Right renal cortex interstitium (tissue), 3 donors: ENCODE measurements at places on chromosomes 7 and 10.
A peak's percentile ranks its signal among the peaks of the same experiment; 100 is the strongest.

DNA sequence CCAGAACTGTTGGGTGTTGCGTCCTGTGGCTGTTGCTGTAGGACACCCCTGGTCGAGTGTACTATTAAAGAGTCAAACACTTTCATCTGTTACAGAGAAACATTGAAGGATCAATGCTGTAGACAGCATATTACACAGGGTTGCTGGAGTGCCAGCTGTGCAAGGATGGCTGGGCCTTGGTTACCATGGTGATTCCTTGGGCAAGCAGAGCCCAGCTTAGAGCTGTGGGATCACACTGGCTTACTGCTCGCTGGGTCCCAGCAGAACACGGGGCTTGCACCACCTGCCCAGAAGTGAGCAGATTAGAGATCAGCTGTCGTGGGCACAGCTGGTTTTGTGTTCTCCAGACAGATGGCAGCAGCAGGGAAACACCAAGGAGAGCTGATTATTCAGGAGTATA is 76.0 kb downstream of the GPR141 start:
- DNase-seq, result no peak

DNA sequence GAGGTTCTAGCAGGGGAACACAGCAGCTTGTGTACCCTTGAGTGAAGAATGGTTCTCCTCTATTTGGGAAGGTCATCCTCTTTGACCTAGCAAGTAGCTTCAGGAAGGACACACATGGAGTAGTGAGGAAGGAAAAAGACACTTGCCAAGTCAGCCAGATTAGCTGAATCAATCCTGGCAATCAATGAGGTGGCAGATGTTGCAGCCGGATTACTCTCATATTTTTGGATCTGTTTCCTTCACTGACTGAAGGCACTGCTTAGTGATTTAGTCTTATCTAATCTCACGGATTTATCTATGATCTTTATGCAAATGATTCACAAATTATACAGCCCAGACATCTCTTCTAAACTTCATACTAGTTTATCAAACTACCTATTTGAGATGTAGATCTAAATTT is 218.8 kb downstream of the GPR158 start:
- no peak for DNase-seq

DNA sequence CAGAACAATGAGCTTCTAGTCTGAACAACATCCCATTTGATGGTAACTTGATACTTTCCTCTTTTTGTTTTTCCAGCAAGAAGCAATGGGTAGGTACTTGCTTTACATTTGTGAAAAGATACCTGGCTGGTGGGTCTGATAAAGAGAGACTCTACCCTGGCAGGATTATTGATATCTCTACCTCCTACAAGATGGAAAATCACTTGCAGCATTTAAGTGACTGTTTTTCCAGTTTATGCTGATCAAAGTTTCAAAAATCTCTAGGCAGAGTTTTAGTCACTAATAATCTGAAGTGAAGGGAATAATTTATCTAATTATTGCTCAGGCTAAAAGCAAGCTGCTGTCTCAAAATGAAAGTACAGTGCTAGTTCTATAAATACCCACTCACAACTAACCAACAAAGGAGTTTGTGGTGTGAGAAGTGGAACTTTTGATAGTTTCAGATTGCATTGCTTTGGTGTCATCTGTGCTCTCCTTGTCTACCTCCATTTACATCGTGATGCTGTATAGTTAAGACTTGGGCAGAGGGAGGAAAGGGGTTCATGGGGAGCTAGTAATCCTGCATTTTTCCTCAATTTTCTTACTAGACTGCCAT is 86.0 kb upstream of the ANKRD1 start:
- no peak for DNase-seq

DNA sequence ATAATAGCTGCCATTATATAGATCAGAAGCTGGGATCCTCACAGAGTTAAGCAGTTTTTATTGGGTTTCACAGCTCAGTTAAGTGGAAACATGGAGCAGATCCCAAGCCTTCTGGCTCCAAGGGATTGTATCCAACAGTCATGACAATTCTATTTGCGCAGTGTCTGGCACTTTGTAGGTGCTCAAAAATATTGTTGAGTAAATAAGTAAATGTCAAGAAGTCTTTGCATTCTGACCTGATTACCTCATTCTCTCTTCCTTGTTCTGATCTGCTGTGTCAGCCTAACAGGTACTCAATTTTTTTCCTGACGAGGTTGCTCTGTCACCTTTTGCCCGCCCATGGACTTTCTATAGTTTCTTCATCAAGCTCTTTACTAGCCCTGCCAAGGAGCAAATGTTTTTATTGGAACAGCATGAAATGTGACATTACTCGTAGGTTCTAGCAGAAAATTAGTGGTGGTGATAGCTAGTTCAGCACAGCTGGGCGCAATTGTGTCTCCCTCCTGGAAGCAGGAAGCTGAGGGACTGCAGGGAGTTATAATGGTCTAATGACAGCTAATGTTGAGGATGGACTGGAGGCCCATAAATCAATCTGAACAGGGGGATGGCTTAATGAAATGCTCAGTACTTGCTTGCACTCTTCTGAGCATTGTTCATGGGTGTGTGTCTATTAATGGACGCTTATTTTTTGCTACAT is 680.2 kb downstream of the CCSER2 start:
- DNase-seq, result no peak

GRCh38 chr7:96238976-96239766 is 82.7 kb downstream of the SLC25A13 start:
- DNase-seq, result no peak

GRCh38 chr10:71437537-71438092 is 40.9 kb downstream of the CDH23 start:
- DNase-seq, result no peak

GRCh38 chr10:61793760-61794703 is 107.5 kb upstream of the ARID5B start:
- no peak for DNase-seq

DNA sequence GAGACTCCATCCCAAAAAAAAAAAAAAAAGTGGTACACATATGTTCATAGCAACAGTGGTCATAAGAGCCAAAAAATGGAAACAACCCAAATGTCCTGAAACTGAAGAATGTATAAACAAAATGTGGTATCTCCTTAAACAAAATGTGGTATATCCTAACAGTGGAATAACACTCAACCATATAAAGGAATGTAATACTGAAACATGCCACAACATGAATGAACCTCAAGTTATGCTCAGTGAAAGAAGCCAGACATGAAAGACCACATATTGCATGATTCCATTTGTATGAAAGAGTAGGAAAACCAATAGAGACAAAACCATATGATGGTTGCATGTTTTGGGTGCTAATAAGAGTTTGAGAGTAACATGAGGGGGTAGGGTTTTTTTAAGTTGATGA is 3.1 kb downstream of the GJC3 start:
- DNase-seq, result no peak

GRCh38 chr10:109961174-109962001 is 38.1 kb upstream of the XPNPEP1 start:
- DNase-seq, result no peak

GRCh38 chr10:119367841-119368549 is 160.6 kb downstream of the GRK5 start:
- DNase-seq, result no peak

DNA sequence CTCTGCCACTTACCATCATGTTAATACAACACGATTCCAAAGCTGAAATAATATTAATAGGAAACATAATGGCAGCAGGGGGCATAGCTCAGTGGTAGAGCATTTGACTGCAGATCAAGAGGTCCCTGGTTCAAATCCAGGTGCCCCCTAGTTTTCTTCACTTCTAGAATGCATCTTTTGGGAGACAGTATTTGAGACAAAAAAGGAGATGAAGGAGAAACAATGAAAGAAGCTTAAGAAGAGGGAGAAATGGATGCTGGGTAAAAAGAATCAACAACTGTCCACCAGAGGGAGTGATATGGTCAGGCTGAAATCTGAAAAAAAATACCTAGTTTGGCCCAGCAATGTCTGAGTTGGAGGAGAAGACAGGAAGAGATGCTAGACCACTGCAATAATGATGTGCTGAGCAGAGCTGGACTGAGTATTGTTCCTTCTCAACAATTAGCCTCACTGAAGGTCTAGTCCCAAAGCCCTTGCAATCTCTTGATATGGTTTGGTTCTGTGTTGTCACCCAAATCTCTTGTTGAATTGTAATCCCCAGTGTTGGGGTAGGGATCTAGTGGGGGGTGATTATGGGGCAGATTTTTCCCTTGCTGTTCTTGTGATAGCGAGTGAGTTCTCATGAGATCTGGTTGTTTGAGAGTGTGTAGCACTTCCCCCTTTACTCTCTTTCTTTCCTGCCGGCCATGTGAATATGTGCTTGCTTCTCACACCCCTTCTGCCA is 48.3 kb downstream of the ZNF783 start:
- DNase-seq, result peak; percentile 27

GRCh38 chr10:6719561-6719960 is 139.5 kb upstream of the PRKCQ start:
- DNase-seq, result no peak

- no peak for DNase-seq
Measured at GRCh38 chr7:112554591-112554990, 73.8 kb downstream of the LSMEM1 start.

DNA sequence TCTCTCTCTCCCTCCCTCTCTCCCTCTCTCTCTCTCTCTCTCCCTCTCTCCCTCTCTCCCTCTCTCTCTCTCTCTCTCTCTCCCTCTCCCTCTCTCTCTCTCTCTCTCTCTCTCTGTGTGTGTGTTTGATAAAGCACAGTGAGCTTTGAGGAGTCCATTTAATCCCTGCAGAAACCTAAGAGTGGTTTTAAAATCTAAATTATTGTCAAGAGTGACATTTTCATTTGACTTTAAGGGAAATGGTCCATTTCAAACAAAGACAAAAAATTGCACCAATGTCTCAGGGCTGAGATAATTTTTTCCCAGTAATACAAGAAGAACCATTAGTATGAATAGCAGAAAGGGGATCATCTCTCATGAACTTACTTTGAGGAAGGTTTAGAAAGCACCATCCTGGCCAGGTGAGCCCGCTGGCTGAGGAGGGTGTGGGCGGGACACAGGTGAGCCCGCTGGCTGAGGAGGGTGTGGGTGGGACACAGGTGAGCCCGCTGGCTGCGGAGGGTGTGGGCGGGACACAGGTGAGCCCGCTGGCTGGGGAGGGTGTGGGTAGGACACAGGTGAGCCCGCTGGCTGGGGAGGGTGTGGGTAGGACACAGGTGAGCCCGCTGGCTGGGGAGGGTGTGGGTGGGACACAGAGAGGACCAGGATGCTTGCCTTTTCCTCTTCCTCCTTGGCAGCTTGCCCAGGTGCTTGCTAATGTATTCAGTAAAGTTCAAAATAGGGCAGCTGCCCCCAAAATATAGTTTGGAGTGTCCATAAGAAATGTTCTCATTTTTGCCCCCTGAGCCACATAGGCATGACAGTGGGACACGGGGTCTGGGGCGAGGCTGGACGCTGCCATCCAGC is 125.0 kb downstream of the DNAJB6 start:
- no peak for DNase-seq

GRCh38 chr7:52959336-52959735 is 76.1 kb upstream of the POM121L12 start:
- DNase-seq, result no peak

- no peak for DNase-seq
Measured at GRCh38 chr10:110827410-110827809, 44.3 kb upstream of the PDCD4 start.

DNA sequence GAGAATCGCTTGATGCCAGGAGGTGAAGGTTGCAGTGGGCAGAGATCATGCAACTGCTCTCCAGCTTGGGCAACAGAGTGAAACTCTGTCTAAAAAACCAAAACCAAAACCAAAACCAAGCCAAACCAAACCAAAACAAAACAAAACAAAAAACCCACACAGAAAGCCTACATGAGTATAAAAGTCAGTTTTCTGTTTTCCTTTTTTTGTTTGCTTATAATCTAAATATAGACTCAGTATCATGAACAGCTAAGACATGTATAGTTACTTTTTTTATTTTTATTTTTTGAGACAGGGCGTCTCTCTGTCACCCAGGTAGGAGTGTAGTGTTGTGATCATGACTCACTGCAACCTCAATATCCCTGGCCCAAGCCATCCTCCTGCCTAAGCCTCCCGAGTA is 16.8 kb upstream of the MTPN start:
- DNase-seq, result no peak

GRCh38 chr10:116809483-116810119 is 39.7 kb upstream of the ENO4 start:
- DNase-seq, result no peak

- no peak for DNase-seq
Measured at GRCh38 chr7:80835251-80835650, 83.6 kb downstream of the SEMA3C start.

- DNase-seq, result no peak
Measured at GRCh38 chr10:5466451-5467206, 32.7 kb downstream of the CALML5 start.

- no peak for DNase-seq
Measured at GRCh38 chr7:149713731-149714068, 59.7 kb downstream of the ZNF467 start.

- no peak for DNase-seq
Measured at GRCh38 chr10:106296750-106297392, 867.6 kb downstream of the SORCS1 start.
